EL (cell line): ENCODE measurements at places on chromosomes 2 and 18.

DNA sequence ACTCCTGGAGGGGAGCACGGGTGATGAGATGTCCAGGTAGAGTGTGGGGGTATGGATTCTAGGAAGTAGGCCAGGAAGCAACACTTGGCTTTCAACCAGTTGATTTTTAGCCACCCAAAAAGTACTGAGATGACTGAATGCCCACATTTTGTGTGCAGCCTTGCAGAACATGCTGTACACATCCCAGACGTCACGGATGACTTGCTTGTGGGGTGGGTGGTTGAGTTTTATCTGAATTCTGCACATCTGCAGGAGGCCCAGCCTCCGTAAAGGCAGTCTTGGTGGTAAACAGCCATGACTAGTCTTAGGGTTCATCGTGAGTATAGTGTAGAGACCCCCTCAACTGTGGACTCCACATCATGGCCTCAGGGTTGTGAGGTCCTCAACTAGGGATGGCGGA is 53.3 kb upstream of the CCDC195 start:
- no peak for DNase-seq

DNA sequence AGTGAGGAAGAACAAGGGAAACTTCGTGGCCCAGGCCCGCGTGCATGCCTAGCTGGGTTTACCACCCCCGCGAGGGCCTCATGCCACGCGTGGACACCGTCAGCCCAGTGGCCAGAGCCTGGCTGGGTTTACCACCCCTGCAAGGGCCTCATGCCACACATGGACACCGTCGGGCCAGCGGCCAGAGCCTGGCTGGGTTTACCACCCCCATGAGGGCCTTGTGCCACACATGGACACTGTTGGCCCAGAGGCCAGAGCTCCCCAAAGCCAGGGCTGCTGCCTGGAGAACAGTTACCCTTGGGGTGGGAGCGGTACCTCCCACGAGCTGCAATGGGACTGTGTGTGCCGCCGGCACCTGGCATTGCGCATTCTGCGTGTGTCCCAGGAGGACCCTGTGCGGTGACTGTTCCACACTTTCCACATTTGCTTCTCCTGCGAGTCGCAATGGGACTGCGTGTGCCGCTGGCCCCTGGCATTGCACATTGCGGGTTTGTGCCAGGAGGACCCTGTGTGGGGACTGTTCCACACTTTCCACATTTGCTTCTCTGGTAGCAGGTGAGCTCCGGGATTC is 105.6 kb upstream of the CTDP1 start:
- DNase-seq, result no peak

GRCh38 chr18:13138420-13139139 is 80.0 kb upstream of the LDLRAD4 start:
- DNase-seq, result no peak

- no peak for DNase-seq
Measured at GRCh38 chr2:28347596-28347995, 45.1 kb upstream of the FOSL2 start.

GRCh38 chr2:196334710-196335109 is 163.3 kb upstream of the STK17B start:
- DNase-seq, result peak; percentile 46

DNA sequence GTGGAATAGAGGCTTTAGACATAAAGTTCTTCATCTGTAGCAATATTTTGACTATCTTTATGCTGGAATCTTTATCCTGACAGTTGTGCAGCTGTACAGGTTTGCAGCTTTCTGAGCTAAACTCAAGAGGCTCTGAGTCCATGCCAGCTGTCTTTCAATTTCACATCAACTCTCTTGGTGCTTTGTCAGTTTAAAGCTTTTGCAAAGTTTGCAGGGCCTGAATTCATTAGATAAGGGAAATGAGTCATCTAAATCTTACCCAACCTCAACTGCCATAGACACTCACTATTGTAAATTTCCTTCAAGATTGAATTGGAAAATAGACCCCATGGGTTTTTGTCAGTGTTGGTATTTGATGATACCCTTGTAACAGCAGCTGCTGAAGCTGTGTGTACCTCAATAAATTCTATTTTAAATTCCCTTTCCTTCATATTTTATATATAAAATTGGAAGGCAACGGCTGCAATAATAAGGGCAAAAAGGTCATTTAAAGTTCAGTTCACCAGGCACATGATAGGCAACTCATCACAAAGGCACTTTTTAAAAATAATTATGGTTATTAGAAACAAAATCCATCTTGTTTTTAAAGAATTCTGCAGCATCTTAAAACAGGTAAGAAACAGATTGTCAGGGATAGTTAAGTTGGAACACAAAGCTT is 169.9 kb upstream of the SLC39A10 start:
- peak; percentile 70 for DNase-seq

GRCh38 chr2:181471226-181471625 is 14.0 kb downstream of the ITGA4 start:
- peak; percentile 31 for DNase-seq

DNA sequence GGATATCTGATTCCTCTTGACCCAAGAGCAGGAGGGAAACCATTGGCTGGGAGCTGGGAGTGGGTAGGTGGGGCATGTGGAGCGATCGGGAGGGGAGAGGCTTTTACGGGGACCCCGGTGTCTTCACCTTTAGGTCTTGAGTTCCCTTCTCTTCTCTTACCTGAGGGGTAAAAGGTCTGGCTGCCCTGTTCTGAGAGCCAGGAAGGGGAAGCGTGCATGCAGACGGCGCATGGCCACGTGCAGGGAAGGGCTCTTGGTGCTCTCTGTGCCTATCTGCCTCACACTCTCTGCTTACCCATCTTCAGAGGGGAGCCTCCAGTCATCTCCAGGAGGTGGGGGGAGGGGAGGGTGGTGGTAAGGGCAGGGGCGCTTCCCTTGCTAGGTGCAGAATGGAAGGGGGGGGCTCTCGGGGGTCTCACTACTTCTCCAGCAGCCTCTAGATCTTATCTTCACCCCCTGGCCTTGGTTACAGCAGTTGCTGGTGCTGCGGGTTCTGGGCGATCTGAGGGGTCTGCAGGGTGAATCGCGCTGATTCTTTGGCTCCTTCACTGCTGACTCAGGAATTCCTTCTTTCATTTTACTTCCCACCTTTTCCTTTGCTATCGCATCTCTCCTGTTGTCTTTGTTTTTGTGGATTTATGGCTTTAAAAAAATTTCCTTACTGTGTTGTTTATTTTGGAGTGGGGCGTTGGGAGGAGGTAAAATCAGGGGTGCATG is 225.8 kb upstream of the HS6ST1 start:
- no peak for DNase-seq
